ENCODE measurements at places on chromosomes 1 and 21. TPM values are rescaled to one million over a fixed set of nuclear protein-coding genes. Genes with fewer than 3 reads are reported as not detected.

Gene CD101
- 5.0 TPM for polyA plus RNA-seq

Gene PRR9
- not detected for polyA plus RNA-seq

Gene GJA9
- 0.14 TPM for polyA plus RNA-seq

Gene SH2D2A
- polyA plus RNA-seq, result 0.26 TPM

Gene PIGR
- polyA plus RNA-seq, result not detected

Gene GNAT2
- polyA plus RNA-seq, result not detected

Gene RAB3B
- 0.25 TPM for polyA plus RNA-seq

Gene PRMT6
- polyA plus RNA-seq, result not detected

Gene UTP25
- 7.6 TPM for polyA plus RNA-seq

Gene EXO1
- 11.9 TPM for polyA plus RNA-seq

Gene SPRR2G
- not detected for polyA plus RNA-seq

Gene PALMD
- 141 TPM for polyA plus RNA-seq

- no peak for DNase-seq
Observed at GRCh38 chr1:54971317-54971791, 9.1 kb upstream of the TMEM61 start.

DNA sequence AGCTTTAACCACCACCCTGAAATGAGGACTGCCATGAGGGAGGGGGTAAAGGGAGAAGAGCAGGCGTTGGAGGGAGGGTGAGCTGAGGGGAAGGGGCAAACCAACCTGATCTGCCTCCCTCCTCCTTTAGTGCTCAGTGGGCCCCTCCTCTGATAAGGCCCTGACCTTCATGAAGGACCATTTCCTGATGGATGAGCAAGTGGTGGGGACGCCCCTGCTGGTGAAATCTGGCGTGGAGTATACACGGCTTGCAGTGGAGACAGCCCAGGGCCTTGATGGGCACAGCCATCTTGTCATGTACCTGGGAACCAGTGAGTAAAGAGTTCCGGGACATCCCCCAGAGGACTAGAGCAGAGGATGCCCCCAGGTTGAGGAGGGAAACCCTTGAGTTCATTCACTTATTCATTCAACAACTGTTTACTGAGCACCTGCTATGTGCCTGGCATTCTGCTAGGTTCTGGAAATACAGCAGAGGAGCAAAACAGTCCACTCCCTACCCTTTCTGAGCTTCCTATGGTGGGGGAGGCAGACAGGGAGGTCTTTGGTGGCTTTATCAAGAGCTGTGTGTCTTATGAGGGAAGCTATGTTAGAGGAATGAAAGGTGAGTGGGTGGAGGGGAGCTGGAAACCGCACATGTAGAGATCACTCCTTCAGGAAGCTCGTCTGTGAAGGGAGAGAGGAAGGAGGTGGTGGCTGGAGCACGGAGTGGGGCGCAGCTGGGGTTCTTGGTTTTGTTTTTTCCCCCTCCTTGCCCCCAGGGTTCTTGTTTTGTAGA is 19.5 kb downstream of the SEMA4A start:
- no peak for DNase-seq

DNA sequence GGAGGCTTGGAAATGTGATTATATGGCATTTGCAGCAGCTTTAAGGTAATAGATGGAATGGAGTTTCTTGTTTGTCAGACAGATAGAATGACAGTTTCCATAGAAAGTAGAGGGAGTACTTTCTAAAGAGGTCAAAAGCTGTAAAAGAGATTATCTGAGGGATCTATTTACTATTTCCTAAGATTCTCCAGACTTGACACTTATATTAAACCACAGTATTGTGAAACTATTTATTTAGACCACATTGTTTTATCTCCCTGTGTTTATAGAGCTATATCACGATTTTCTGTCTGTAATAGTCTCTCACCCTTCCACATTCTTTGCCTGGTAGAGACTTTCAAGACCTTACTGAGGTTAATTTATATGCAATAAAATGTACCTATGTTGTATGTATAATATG is 66.7 kb downstream of the MAN1A2 start:
- DNase-seq, result no peak

DNA sequence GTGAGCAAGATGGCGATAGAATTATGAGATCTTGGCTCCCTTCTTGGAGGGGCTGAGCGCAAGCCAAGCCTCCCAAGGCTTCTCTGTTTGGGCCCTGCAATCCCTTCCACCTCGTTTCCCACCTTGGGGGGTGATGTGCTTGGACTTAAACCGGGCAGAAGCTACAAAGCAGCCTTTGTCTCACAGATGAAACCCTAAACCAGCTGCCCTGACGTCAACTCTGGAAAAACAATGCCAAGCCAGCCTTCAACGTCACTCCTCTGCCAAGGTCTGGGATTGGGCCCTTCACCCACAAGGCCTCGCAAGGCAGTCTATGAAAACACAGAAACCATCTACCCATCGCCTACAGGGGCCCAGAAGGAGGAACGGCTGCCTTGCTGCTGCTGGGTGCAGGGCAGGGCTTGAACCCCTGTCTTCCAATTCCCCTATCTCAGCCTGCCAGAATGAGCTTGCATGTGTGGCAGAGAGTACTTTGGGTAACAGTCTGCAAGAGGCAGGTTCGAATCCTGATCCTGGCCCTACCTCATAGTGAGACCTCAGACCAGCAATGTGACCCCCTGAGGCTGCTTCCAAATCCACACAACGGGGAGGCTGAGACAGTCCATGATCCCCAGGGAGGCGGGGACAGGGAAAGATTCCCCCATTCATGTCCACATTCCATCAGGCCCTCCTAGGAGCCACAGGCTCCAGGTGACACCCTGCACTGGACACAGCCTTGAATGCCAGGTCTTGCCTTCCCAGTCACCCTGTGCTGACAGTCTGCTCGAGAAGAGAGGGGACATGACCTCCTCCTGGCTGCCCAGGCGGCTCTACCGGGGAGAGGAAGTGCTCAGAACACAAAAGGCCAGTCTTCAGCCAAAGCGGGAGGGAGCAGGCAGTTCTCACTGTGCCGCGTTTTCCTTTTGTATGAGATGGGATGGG is 15.0 kb downstream of the IFFO2 start:
- no peak for DNase-seq

DNA sequence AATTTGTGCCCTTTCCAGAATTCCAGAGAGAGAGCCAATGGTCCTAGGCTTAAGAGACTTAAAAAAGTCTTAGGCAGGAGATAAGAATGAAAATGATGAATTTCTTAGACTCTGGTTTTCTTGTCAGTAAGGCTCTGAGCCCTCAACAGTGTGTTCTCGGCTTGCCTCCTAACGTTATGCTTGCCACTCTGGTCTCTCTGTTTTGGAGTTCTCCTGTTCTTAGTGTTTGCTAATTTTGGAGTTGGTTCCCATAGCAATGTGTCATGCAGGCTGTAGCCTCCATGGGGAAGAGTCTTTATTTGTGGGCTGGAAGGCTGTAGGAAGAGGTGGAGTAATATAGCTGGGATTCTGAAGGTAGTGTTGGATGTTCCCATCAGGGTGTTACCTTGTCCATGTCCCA is 19.9 kb downstream of the TBX19 start:
- DNase-seq, result no peak

DNA sequence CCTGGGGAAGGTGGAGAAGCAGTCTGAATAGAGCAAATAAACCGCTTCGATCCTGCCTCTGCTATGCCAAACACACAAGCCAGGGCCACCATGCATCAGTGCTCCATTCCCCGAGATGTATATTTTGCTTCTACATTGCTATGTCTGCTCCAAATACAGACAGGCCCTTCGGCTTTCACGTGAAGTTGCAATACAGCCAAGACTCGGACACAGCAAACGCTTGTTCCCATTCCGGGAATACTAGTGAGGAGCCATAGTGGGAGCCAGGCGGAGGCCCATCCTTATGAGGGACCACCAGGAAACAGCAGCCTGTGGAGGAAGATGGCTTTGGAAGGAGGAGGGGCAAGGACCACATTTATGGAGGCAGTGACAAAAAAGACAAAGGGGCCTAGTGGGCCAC is 22.6 kb downstream of the ERI3 start:
- DNase-seq, result no peak

DNA sequence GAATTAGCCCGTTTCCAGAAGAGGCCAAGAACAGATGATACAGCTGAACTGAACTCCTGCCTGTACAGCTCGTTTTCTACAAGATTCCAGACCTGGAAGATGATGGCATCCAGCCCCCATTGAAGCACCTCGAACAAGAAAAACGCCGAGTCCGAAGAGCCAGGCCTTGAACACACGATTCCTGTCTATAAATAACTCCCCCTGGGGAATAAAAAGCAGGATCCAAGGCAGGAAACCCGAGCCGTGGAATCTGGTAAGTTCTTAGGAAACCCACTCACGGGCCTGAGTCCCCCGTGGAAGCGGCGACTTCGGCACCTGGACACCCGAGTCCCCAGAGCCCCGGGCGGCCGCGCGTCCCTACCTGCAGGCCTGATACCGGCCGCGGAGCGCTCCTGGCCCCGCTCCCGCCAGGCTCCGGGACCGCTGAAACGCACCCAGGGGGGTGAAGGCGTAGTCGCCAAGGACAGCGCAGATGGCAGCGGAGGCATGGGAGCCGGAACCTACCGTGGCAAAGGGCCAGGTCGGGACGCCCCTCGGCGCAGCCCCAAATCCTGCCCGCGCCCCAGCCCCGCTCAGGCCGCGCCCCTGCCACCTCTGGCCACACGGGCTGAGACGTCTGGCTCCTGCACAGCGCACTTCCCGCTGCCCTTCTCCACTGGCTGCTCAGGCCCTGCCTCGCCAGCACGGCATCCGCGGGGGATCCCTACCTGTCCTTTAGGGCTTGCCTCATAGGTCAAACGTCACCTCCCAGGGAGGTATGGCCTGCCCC is 14.0 kb upstream of the HLCS start:
- DNase-seq, result no peak

- peak; percentile 29 for DNase-seq
Observed at GRCh38 chr1:192477630-192478029, 97.9 kb upstream of the RGS1 start.

DNA sequence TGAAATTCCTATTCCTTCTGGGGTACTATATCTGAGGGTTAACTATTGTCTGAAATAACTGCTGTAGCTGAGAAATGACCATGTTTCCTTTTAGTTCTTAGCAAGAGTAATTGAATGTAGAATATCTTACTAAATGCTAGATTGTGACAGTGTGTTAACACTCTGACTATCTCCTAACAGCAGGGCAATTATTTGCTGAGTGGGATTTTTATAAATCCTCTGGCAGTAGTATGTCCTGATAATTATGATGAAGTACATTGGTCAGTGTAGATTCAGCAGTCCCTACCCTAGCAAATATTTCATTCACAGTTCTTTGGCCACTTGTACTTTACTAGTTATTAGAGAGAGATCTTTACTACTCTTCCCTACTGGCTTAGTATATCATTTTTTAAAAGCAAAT is 138.6 kb downstream of the SPATA17 start:
- DNase-seq, result no peak

DNA sequence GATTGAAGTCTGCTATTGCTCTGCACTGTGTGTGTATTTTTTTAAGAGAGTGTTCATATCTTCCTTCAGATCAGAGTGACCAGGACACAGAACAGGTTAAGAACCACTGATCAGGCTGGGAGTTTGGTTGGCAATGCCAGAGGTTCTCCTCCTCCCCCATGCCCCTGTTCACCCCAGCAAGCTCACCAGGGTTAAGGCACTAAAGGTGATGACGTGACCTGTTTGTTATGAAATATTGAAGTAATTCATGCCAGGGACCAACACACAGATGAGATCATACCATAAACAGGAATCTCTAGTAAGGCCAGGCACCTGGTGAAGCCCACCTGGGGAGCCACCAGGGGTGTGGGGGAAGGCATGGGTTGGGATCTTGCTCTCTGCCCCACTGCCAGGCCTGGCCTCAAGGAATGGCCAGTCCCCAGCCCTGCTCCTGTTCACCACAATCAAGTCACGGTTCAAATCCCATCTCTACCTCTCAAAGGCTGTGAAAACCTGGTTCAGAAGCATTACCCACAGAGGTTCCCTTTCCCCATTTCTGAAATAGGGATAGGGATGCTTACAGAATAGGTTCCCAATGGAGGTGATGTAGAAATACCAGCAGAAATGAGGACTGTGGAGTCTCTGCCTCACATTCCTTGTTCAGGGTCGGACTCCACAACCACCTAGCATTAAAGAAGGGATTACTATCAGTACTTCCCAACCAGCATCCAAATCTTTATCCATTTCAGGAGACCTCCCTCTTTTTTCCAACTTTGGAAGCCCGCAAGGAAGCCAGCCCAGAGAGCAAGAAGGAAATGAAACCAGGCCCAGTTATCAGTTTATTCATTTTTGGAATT is 2.4 kb downstream of the ID3 start:
- no peak for DNase-seq

- DNase-seq, result no peak
Observed at GRCh38 chr1:87956072-87956471, 627.4 kb downstream of the LMO4 start.

DNA sequence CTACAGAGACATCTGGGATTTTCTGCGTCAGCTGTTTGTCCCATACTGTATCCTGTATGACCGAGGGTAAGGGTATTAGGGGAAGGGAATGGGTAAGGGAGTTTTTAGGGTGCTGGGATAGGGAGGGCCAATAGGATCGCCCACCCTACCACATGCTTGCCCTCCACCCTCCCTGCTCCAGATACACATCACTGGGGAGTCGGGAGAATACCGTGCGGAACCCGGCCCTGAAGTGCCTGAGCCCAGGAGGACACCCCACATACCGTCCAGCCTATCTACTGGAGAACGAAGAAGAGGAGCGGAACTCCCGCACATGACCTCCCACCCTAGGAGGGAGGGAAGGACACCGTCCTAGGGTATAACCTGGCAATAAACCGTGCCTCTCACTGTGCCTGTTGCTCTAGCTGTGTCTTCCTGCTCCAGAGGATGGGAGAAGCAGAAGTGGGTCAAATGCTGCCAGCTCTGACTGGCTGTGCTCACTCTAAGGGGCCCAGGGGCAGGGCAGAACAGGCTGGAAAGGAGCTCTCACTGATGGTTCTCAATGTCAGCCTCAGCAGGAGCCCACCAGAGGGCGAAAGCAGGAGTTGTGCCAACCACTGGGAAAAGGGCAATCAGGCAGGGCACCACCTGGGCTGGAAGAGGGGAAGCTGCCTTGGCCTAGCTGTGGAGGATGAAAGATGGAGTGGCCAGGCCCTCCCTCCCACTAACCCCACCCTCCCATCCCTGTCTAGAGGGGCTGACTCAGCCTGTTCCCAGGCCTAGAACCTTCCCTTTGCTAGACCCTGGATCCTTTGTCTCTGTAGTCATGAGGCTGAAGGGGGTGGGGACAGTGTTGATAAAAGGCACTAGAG is 440 bp upstream of the LENEP start:
- DNase-seq, result no peak

- DNase-seq, result no peak
Observed at GRCh38 chr21:43312751-43313169, 114.2 kb downstream of the SIK1 start.

DNA sequence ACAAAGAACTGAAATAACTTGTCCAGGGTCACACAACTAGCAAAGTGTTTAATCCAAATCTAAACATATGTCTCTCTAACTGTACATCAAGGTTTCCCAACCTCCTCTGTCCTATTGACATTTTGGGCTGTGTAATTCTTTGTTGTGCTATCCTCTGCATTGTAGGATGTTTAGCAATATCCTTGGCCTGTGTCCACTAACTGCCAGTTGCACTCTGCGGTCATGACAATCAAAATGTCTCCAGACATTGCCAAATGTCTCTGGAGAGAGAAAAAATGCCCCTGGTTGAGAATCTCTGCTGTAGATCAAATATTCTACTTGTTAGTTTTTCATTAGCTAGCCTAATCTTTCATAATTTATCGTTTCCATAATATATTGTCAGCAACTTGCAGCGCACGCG is 353.4 kb upstream of the NEGR1 start:
- DNase-seq, result no peak

All from muscle of arm (tissue), 14 donors.